NCI-H1694 (cell line): ENCODE measurements at places on chromosomes 3 and 15.

GRCh38 chr3:13073326-13074005, at the start of gene IQSEC1:
TSS of gene IQSEC1 (minus strand) at chr3:13073429. CDS start at chr3:13073014, 415 bp downstream.
- DNase-seq = no peak

- no peak for DNase-seq
These were observed 56.1 kb upstream of the ACAN start for GRCh38 chr15:88747111-88747510.

DNA sequence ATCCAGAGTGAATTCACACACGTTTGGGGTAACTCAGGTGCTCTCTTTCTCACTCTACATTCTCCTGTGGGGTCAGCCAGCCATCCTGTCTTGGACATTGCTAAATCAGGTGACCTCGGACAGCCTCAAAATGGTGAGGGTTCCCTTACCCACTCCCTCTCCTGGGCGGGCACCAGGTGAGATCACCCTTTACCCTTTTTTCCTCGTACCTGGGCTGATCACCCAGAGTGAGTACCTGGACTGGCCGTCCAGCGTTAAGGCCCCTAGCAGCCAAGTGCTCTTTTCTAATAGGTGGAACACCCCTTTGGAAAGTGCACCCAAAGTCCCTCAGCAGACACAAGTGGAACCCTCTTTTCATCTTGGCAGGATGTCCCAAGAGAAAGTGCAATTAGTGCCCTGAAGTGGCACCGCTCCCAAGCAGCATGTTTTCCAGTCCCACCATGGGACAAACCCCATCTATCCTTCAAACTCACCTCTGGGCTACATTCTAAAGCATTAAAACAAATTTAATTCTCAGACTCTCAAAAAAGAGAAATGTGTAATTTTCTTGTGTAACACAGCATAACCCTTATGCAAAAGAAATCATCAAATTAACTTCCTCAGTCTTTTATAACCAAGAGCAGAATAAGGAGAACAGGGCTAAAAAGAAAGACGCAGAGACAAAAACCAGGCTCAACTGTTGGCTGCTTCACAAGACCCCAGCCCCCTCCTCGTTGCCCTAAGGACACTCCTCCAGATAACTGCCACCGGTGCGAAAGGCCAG, 20.7 kb downstream of the TRANK1 start:
- DNase-seq = no peak

DNA sequence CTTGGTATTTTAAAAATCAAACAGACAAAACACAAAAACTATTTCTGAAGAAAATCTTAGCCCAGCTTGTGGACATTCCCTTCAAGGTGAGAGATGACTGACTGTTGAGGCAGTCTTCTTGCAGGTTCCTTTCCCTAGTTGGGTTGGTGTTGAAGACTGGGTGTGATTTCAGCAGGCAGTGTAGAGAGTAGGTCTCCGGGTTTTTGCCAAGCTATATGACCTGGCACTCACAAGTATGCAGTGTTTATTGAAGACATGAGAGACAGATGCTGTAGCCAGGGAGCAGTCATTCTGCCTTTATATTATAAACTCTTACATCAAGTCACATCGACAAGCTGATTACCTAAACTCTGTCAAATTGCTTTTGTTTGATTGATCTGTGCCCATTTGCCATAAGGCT, 17.5 kb downstream of the SENP8 start:
- no peak for DNase-seq

DNA sequence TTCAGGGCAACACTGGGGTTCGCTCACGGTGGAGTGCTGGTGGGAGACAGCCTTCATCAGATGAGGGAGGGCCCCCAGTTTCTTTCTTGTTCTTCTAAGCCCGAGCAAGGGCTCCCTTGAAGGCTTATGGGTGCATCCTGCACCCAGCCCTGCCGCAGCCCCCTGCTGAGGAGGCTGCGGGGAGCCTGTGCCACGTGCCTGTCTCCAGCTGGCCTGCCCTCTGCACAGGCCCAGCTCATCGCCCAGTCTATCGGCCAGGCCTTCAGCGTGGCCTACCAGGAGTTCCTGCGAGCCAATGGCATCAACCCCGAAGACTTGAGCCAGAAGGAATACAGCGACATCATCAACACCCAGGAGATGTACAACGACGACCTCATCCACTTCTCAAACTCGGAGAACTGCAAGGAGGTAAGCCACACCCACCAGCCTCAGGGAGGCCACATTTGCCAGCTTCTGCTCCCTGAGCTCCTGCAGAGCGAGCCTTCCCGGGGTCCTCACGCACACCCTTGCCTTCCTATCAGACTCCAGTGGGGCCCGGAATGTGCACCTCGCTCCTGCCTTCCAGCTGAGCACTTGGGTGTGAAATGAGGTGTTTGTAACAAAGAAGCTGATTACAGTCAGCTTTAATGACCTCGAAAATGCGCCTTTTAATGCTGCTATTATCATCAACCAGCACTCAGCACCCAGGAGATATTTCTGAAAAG, 164.3 kb downstream of the NSMCE3 start:
- no peak for DNase-seq

DNA sequence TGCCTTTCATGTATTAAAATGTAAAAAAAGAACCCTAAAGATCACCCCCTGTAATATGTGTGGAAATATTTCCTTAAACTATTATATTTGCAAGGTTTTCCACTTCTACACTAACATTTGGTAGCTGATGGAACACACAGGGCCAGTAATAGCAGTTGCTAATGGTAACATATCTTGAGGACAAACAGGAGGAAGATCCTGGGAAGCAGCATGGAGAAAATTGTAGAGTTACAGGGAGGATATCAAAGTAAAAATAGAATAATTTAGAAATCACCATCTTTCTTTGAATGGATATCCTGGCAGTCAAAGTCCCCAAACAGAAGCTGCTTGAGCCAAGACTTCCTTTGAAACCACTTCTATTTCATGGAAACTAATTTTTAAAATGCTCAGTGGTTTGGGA, 29.5 kb upstream of the OSTN start:
- DNase-seq = no peak

DNA sequence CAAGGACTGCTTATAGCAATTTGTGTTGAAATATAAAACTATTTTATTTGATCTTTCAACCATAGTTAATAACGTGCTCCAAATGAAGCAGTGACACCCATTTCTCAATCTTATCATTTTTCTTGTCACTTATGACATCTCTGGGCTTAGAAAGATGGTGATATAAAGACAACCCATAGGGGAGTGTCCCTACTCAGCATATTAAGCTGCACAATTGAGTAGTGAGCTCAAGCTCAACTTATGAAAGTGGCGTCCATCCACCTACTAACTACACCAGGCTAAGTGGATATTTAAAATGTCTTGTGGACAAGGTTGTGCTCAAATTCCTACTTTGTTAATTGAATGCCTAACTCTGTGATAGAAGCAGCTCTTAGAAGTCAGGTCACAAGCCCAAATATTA, 46.7 kb downstream of the SLC9C1 start:
- no peak for DNase-seq

DNA sequence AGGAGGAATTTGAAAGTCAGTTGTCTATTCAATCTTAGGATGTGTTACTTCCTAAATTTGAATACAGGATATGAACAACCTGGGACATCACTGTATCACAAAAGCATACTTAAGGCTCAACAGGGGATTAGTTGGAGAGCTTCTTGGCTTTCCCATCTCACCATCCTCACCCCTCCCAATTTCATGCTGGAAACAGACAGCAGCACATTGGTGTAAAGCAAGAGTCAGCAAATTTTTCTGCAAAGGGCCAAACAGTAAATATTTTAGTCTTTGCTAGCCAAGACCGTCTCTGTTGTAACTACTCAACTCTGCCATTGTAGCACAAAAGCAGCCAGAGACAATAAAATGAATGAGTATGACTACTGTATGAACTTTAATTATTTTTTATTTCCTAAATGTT, 94.9 kb downstream of the ERC2 start:
- DNase-seq = no peak

DNA sequence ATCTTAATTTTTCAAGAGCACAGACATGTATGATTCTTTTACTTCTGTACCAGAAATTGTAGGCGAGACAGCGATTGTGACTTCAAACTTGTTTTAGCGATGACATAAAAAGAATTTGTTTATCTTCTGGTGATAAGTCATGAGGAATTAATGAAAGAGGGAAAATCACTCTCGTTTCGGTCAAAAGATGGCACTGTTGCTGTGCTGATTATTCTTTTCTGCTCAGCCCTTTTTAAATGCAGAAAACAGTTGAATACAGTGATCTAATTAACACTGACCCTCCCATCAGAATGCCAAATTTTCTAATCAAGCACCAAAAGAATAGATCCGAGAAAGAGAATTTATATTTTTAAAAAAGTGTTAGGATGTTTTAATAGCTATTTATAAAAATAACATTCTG, 52.6 kb downstream of the NSUN3 start:
- peak; percentile 7 for DNase-seq

- no peak for DNase-seq
These were observed 42.0 kb downstream of the WWTR1 start for GRCh38 chr3:149615731-149616221.

DNA sequence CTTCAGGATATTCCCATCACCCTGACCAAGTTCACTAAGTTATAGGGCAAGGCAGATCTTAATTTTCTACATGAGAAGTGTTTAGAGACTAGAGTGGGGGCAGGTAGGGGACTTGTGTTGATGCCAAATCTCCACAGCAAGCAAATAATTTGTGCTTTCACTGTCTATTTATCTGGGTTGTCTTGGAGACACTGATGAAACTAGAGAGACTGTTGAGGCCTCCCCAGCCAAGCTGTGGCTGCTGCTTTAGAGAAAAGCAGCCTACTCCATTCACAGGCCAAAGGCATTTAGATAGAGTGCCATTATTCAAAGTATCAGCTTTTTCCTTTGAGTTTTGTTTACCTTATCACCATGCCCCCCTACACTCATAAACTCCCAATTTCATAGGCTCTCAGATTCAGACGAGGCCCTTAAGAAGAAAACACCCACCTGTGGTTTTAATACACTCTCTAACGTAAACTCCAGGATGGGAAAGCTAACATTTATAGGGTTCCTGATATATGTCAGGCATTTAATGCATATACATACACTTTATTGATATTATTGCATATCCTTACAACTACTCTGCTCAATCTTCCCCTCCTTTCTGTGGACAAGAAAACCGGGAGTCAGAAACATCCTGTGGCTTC, 130.4 kb upstream of the FOXB1 start:
- no peak for DNase-seq

DNA sequence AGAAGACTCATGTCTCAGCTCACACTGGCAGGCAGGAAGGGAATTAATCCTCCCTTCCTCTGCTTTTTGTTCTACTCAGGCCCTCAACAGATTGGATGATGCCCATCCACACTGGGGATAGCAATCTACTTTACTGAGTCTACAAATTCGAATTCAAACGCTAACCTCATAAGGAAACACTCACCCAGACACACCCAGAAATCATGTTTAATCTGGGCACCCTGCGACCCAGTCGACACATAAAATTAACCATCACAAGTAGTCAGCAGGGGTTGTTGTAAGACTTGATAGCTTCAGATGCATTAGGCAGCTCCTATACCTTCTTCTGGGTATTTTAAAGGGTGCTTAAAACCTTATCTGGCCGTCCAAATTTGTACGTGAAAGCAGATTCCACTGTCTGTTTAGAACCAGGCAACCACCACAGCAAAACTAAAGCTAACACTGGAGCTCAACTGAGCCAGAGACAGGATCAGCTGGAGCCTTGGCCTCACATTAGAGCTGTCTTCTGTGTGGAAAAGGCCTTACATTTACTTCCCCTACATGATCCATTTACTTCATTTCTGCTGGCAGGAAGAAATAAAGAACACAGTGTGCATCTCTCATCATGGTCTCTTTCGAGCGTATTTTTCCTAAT, 407.3 kb upstream of the PPP2R3A start:
- no peak for DNase-seq

DNA sequence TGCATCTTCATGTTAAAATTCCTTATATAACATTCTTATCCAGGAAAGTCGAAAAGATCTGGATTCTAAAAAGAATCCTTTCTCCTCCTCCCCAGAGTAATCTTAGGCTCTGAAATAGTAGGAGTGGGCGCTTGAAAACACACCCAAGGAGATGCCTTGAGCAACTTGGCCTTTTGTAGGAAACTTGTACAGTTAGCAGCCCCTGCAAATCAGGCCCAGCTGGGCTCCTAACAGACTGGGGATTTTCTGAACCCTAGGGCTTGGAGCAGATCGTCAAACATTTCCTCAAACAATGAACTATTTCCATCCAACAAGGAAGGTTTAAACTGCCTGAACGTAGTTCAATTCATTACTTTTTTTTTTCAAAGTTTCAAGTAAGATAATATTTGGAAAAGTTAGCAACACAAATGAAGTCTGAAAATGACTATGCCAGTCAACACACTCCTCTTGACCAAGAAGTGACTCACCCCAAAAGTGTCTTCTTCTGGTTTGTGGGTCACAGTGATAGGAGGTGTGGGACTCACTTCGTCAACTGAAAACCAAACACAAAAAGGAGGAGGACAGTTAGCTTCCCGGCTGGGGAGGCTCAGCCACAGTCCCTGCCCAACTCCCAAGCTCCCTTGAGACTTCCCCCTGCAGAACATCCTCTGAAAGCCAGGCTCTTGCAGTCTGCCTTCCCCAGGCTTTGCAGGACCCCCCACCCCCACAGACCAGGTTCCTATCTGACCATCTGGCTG, 129.7 kb downstream of the NTRK3 start:
- no peak for DNase-seq

GRCh38 chr3:132253262-132253878, 63.8 kb upstream of the ACP3 start:
- peak; percentile 25 for DNase-seq

DNA sequence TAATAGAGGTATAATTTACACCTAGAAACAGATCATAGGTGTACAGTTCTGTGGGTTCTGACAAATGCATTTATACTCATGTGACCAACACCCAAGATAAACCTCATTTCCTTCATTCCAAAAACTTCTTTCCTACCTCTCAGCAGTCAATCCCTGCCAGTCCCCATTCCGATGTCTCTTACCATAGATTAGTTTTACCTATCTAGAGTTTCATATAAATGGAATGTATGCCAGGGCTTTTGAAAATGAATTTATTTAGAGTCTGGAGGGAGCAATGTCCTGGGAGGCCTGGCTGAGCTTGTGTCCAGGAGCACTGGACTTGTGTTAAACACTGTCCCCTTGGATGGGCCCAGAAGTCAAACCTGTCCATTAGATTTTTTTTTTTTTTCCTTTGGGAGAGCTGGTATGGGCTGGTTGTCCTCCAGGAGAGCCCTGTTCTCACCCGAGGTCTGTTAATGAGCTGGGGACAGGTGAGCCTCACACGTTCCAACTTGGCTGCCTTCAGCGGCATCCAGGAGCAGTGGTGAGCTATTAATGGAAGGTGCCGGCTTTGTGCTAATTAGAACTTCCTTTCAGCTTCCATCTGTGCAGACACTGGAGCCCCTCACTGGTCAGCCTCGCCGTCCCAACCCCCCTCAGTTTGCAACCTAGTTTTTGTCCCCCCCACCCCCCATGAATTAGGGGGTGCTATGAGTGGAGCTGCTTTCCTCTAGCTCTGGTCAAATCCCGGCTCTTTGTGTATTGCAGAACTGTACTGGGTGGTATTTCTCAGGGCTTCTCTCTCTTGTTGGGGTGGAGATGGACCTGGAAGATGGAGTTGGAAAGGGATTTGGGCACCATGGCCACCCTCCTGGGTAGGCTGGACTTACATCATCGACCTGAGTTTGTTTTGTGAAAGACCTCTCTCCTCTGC, 40.7 kb upstream of the POLG start:
- no peak for DNase-seq

GRCh38 chr15:49383266-49383665, 39.8 kb upstream of the FGF7 start:
- no peak for DNase-seq
